Ureter (tissue), 1 donor: ENCODE measurements at places on chromosomes 2 and 18. TPM values are rescaled to one million over a fixed set of nuclear protein-coding genes. Genes with fewer than 3 reads are reported as not detected.

Gene AOX1
- 56.6 TPM for total RNA-seq

Gene REG3A
- not detected for total RNA-seq

Gene KCNG2
- total RNA-seq, result not detected

Gene MERTK
- 33.5 TPM for total RNA-seq

Gene KHK
- 2.6 TPM for total RNA-seq

Gene MOCOS
- 38.0 TPM for total RNA-seq

Gene NAT8
- not detected for total RNA-seq

Gene SERPINB5
- total RNA-seq, result 25.7 TPM

Gene ADGRF3
- total RNA-seq, result 0.89 TPM

Gene EGR4
- total RNA-seq, result not detected

Gene COMMD1
- 34.0 TPM for total RNA-seq

Gene SPC25
- total RNA-seq, result 0.47 TPM

Gene SERTAD2
- 23.1 TPM for total RNA-seq

Gene MC2R
- total RNA-seq, result 0.60 TPM

Gene RAB6C
- 0.34 TPM for total RNA-seq

Gene RTTN
- 15.7 TPM for total RNA-seq
